HT-29 (cell line): ENCODE measurements at places on chromosomes 11 and 22.

DNA sequence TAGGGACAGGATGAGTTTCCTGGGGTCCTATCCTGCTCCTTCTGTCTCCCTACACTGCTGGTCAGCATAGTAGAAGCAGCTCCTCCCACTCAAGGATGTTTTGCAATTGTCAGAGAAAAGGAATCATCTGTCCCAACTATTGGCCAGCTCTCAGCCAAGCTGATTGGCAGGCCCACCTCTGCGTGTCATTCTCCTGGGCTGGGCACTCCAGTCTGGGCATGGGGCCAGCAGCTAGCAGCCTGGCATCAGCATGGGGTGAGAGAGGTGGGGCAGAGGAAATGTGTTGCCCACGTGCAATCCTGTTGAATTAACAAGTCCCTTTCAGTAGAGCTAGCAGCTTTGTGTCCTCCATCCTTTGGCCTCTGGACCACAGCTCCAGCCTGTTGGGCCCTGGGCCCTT lies 14.1 kb downstream of the ANKK1 start:
- DNase-seq: peak; percentile 87

- DNase-seq: no peak
Observed at GRCh38 chr11:128775468-128775867, 81.6 kb downstream of the FLI1 start.

DNA sequence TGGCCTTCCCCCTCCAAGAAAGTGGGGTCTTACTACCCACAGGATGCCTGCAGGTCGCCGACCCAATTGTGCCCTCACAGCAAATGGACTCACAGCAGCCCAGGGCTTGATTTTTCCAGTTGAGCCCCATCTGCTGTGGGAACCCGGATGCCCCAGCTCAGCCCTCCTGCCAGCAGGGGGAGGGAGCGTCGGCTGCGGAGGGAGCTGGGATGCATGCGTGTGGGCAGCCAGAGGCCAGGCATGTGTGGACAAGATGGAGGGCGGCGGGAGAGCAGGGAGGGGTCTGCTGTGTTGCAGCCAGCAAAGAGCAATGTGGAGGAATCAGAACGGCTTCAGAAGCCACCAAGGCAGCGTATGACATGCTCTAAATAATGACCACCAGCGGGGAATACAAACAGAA lies 41.0 kb upstream of the EIF3D start:
- DNase-seq: peak; percentile 6

DNA sequence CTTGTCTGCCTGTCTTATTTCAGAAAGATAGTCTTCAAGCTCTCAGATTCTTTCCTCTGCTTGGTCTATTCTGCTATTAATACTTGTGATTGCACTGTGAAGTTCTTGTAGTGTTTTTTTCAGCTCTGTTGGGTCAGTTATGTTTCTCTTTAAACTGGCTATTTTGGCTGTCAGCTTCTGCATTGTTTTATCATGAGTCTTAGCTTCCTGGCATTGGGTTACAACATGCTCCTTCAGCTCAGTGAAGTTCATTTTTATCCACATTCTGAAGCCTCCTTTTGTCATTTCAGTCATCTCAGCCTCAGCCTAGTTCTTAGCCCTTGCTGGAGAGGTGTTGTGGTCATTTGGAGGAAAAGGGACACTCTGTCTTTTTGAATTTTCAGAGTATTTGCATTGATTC lies 15.5 kb upstream of the DEPDC7 start:
- DNase-seq: no peak

DNA sequence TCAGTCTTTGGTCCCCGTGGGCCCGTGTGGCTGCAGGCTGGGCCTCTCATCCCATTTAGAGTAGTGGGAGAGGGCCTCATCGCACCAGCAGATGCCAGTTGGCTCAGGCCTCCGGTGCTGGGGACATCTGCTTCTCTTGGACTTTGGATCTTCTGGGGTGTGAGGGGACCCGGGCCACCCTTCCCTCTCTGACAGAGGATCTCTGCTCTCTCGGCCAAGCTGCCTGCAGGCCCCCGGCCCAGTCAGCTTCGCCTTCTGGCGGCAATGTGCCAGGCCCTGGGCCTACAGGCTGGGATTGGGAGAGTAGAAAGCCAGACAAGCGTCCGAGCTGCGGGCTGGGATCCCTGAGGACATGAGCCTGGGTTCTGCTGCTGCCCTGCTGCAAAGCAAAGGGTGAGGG lies 15.0 kb upstream of the FGF3 start:
- no peak for DNase-seq

DNA sequence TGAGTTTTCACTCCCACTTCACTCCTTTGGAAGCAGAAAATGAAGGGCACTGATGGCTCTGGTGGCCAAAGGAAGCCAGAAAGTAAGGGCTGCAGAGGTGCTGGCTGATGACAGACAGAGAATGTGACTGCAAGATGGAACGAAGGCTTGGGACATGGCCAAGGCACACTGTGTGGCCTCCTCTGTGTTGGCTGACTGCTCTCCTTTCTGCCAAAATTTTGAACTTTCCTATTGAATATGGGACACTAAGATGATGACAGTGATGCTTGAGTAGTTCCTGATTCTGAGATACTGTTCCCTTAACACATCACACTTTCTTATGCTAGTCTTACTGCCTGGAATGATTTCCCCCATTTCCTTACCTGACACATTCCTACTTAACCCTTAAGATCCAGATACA lies 156.4 kb downstream of the SWAP70 start:
- no peak for DNase-seq

- DNase-seq: no peak
Observed at GRCh38 chr11:47047972-47048371, 111.4 kb downstream of the CSTPP1 start.
